ENCODE measurements at places on chromosomes 3 and 15.

DNA sequence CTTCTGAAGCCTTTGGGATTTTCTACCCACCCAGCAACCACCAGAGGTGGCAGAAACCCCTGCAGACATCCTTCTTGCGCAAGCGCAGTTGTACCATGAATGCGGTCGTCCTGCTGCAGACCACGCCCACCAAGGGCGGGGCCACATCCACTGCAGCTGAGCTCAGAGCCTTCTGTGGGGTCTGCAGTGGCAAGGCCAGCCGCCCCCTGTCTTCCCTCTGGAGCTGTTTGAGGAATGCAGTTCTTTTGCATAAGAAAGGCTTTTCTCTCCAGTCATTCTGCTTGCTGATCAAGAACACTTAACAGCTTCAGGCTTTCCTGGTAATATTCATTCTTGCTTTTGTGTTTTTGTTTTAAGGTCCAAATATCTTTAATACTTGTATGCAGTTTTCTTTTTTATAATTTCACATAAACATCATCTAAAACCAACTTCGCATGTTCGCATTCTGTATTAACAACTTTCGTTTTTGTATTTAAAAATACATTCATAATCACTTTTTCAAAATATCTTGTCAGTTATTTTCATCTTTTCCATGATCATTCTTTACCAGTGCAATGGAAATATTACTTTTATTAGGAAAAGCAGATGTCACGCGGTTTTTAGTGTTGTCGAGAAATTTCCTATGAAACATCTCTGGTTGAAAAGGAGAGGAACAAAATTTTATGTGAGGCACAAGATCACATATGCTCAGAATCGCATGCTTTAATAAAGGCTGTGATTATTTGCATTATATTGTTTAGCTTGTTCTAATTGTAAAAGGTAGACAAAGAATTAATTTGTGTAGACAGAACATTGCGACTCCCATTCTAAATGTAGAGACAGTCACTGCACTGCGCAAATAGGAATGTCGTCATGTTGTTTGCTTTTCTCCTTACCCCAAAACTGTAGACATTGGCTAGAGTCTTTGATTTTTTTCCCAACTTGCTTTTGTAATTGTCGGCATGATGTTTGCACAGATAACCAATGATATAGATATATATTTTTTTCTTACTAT, 98.1 kb upstream of the SNRPN start:
- no peak for DNase-seq

GRCh38 chr15:71634820-71635560, 175.4 kb upstream of the NR2E3 start:
- DNase-seq = no peak

DNA sequence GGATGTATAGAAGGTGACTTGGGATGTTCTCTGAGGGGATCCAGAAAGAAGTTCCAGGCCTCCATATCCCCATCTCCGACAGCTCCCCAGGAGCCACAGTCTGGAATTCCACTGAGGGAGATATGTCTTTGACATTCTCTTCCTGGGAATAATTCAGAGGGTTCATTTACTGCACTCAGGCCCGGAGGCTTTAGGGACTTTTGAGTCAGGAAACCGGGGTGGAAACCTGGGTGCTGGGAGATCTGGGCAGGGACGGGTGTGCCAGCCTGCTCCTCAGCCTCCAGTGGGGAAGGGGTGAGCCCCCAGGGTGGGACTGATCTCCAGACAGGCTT, 147.7 kb downstream of the SMAD6 start:
- DNase-seq = no peak

DNA sequence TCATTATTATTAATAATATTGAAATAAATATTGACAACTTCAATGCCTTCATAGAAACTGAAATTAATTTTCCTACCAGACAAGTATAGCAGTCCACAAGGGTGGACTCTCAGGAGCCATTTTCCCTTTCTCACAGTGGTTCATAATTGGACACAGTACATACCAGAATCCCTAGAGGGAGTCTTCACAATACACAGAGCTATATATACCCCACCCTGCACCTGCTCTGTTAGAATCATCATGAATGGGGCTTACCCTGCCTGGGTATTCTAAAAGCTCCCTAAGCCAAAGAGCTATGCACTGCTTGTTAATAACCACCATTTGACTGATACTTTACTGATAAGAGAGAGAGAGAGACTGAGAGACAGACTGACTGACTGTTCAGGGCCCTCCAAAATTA, 134.9 kb downstream of the FEZF2 start:
- no peak for DNase-seq

GRCh38 chr15:92662762-92663161, 7.2 kb upstream of the FAM174B start:
- DNase-seq = no peak

DNA sequence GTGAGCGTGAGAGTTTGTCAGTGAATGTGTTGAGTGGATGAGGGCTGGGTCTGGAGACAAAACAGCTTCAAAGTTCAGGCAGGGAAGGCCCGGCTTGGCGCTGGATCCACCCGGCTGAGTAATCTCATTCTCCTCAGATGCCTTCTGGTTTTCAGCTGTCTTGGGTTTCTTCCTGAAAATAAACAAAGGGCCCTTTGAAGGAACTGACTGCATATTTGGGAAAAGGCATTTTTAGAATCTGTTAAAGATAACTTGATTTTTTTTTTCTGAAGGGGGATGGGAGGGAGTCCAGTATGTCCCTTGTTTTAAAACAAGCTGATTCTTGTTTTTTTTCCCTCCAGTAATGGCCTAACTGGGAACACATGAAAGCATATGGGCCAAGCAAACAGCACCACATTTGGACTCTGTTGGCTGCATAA, 86.4 kb downstream of the TIGIT start:
- no peak for DNase-seq

GRCh38 chr3:111732252-111732879, 126.7 kb upstream of the PHLDB2 start:
- DNase-seq = no peak

- DNase-seq = no peak
Observed at GRCh38 chr3:156606729-156607128, 51.8 kb upstream of the SSR3 start.

DNA sequence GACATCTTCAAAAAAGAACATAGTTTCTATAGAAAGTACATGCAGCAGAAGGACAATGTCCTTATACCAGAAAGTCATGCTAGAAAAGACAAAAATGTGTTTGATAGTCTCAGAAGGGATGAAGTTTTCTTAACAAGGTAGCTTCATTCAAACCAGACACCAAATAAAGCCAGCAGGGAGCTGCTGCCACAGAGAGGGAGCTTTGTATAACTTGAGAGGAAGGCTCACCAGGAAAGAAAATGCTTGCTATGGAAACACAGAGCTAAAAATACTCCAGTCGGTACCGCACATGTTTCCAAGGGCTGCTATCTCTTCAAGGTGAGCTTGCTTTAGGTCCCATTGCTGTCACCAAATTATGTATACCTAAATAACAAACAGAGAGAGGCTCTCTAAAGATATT, 1074.8 kb upstream of the ALCAM start:
- no peak for DNase-seq

DNA sequence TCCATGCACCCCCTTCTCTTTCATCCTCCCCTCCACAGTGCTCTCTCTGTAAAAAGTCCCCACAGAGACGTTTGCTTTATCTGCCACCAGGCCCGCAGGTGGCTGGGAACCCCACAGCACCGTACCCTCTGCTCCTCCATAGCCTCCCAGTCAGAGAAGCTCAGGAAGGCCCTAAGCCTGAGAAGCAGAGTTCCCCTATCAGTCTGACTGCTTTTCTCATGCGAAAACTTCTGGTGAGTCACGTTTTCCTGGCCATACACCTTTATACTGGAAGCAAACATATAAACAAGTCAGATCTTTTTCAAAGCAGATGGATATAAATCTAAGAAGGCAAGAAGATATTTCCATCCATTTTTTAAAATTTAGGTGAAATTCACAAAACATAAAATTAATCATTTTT, 51.5 kb upstream of the MEF2A start:
- DNase-seq = no peak

- no peak for DNase-seq
Observed at GRCh38 chr15:90106522-90107117, 4.4 kb upstream of the IDH2 start.

- DNase-seq = no peak
Observed at GRCh38 chr15:66100761-66101160, 152.8 kb downstream of the MEGF11 start.

DNA sequence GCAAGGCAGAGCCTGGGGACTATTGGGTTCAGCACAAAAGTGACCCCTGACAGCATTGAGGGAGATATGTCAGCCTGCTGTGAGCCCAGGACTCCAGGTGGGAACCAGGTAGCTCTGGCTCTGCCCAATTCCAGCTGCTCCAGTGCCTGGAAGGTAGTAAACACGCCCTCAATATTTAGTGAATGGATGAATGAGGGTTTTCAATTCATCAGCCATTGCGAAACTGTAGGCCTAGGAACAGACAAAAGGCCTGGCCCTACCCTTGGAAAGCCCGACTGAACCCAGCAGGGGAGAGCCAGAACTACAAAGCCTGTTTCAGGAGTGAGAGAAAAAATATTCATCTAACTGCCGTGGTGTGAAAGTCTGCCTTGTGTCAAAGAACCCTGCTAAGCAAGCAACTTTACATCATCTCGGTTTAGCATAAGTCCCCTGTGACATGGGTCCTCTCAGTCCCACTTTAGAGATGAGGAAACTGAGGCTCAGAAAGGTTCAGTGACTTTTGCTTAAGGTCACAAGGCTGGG, 8.1 kb upstream of the CSK start:
- peak; percentile 32 for DNase-seq

- no peak for DNase-seq
Observed at GRCh38 chr15:63698692-63699091, 101.5 kb downstream of the FBXL22 start.

GRCh38 chr3:8298021-8298954, 203.3 kb upstream of the LMCD1 start:
- DNase-seq = no peak

DNA sequence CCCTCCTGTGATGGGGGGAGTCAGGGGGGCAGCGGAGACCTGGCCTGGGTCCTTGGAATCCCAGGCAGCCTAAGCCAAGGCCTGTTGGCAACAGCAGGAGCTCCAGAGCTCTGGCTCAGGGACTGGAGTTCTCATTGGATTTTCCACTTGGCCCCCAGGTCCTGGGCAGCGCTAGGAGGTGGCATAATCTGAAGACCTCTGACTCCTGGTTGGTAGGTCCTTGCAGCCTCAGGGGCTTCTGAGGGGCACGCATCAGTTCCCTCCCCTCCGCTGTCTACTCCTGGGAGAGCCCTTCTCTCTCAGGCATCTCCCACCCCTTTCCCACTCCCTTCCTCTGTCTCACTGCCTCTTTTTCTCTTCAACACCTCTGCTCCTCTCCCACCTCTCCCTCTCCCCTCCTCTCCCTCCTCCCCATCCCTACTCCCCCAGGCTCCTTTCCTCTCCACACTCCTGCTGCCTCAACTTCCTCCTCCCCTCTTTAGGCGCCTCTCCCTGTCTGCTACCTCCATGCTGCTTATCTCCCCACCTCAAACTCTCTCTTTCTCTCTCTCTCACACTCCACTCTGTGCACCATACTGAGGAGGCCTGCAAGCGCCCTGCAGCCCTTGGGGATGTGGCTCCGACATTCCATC, 41.1 kb upstream of the SLC6A1 start:
- no peak for DNase-seq

DNA sequence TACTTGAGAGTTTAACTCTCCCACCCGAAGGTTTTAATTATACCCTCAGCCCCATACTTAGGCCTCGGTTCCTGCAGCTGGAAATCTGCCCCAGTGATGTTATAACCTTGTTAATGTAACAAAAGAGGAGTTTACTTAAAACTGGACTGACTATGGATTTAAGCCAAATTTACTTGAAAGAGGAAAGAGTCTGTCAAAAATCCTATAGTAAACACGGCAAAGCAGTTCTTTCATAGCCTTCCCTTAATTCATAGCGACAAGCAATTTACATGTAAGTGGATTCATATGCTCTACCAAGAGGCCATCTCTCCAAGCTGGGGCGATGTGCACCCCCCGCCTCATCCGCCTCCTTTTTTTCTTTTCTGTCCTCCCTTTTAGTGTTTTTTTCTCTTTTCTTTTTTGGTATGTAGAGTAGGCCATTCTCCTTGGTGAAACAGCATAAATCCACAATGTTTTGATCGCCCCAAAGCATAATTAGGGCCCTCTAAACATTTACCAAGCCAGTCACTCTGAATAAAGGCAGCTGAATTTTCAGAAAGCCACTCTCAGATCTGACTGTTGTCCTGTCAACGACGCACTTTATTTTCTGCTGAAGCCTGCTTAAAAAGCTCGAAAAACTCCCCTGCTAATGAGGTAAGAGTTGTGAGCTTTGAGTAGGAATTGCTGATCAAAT, 373.1 kb upstream of the WNT5A start:
- DNase-seq = no peak

- no peak for DNase-seq
Observed at GRCh38 chr3:22453906-22454535, 703.0 kb upstream of the ZNF385D start.

DNA sequence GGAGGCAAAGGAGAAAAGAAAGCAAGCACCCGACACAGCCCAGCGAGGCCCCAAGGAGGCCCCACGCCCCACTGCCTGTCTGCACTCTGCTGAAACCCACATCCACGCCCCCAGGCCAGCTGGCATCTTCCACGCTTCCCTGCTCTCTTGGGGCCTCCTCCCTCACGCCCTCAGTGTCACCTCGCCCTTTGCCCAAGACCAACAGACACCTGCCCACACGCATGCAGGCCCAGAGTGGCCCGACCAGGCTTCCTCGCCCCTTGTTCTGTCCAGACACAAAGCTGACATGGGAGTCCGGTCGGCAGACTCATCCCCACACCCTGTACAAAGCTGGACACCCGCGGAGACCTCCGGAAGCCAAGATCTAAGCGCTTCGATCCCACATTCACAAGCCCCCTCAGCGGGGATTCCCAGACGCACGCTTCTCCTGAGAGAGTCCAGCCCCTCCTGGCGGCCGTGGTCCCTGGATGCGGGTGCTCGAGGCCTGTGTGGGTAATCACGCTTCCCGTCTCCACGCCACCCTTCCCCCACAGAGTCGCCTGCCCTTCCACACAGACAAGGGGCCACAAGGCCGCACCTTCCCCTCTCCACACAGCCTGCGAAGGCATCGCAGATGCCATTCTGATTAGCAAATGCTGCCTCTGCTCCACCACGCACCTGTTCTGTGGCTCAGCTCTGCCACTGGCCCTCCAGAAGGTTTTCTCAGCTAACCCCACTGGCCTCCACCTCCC, 176.6 kb downstream of the XXYLT1 start:
- no peak for DNase-seq

GRCh38 chr15:38474155-38474757, 20.3 kb downstream of the FAM98B start:
- DNase-seq = peak; percentile 8

DNA sequence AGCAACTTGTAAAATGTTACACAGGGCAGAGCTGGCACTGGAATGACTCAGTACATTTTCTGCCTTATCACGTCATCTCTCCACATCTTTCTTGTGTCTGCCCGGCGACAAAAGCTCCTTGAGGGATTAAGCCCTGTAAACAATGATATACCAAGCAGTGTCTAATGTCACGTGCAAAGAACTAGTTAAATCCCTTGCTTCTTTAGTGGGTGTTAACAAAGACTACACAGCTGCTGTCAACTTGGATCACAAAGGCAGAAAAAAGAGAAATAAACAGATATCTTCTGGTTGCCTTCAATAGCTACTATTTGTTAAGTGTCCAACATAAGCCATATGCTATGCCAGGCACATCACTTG, 48.1 kb upstream of the FRMD4B start:
- DNase-seq = no peak

Measured in NCI-H2107 (cell line).